ENCODE measurements at places on chromosomes 4 and X.

- DNase-seq, result no peak
Observed at GRCh38 chrX:18017411-18017810, 156.3 kb upstream of the RAI2 start.

DNA sequence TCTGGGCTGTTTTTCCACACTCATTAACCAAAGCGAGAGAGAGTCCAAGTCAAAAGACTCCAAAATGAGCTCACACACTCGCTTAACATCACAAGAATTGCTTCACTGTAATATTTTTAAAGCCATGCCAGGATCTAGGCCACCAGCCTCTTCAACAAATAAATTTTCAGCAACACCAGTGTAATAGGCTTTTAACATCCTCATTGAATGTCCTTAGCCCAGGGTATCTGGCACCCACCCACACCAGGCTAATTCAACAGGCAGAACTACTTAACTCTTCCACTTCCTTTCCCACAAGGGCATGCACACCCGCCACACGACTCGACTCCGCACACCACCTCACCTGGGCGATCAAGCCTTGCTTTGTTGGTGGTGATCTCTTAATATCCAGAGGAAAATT is 34.2 kb downstream of the FAT1 start:
- no peak for DNase-seq

DNA sequence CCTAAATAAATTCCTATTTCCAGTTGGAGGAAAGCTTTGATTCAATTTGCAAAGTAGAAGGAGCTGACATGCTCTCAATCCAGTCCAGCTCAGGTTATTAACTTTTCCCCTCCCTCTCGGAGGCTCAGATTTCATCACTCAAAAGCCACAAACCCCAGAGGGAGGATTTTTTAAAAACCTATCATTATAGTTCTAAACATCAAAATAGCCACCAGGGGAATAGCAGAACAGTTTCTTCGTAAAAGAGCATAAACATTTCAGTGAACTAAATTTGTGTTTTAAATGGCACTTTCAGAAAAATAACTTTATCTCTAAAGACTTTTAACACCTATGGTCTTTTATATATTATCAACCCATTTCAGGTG is 8.8 kb downstream of the GPRIN3 start:
- no peak for DNase-seq

- no peak for DNase-seq
Observed at GRCh38 chr4:138953961-138954371, 61.6 kb upstream of the NOCT start.

DNA sequence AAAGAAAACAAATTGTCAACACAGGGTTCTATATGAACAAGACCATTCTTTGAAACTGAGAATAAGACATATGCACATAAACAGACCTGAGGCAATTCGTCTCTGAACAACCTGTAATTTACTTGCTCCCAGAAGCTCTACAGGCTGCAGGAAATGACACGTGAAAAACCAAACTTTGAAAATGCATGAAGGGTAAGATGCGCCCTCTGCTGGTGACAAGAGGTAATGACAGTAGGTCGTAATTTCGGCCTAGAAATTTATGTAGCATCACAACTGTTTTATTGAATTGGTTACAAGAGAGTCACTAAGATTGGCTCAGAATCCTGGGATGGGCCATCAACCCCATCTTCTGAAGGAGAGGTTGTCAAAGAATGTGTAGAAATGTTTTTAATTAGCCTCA is 276.5 kb downstream of the PPP4R3C start:
- no peak for DNase-seq

- DNase-seq, result no peak
Observed at GRCh38 chr4:162011089-162011488, 152.7 kb downstream of the FSTL5 start.

- no peak for DNase-seq
Observed at GRCh38 chr4:16721613-16722291, 176.7 kb downstream of the LDB2 start.

DNA sequence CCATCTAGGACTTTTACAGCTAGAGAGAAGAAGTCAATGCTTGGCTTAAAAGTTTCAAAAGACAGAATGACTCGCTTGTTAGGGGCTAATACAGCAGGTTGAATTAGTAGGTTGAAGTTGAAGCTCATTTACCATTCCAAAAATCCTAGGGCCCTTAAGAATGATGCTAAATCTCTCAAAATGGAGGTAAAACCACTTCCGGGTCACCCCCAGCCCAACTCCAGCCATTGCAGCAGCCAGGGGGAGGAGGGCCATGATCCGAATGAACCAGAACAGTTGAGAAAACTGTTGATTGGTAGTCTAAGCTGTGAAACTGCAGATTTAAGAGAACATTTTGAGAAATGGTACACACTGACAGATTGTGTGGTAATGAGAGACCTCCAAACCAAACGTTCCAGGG is 245.4 kb downstream of the HNRNPD start:
- DNase-seq, result no peak

GRCh38 chr4:181323061-181323460 is 920.1 kb upstream of the TENM3 start:
- DNase-seq, result no peak

- no peak for DNase-seq
Observed at GRCh38 chrX:53281321-53281822, at the start of gene IQSEC2. Gene IQSEC2 (minus strand): TSS chrX:53281584.

- no peak for DNase-seq
Observed at GRCh38 chr4:55311792-55312488, 34.1 kb upstream of the SRD5A3 start.

GRCh38 chrX:100408713-100409609 is 1.1 kb downstream of the PCDH19 start:
- no peak for DNase-seq

All from activated naive CD4-positive, alpha-beta T cell treated with anti-CD3 and anti-CD28 coated beads, Interleukin-2, amount 50 U/mL, for 16 hours (primary cell).